ENCODE measurements at places on chromosomes 16 and 17.

- DNase-seq = no peak
Measured at GRCh38 chr17:82388223-82388921, 16.8 kb downstream of the UTS2R start.

- no peak for DNase-seq
Measured at GRCh38 chr17:37107406-37108083, 158.8 kb downstream of the AATF start.

DNA sequence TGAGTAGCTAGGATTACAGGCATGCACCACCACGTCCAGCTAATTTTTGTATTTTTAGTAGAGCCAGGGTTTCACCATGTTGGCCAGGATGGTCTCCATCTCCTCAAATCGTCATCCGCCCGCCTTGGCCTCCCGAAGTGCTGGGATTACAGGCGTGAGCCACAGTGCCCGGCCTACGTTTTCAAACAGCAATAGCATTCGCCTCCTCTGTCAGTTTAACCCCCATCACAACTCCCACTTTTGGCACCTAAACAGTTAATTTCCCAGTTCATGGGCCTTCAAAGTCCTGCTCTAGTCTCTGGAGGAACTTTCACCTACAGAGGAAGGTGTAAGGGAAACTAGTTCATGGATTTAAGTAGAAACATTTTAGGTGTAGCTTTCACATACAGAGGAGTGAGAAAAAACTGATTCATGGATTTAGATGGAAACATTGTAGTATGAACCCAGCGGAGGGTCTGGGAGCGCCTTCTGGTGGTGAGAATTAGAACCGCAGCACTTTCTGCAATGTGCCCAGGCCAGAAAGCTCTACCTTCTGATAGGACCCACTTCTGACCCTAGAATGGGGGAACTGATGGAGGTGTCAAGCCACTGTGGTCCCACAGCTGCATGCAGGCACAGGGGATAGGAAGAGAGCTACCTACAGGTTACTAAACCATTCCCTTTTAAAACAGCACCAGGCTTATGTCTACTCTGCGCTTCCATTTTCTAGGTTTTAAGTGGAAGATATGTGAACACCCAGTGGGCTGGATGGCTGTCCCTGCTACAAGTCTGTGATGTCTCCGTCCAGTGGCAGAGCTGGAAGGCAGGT lies 12.0 kb upstream of the MEOX1 start:
- DNase-seq = peak; percentile 68

DNA sequence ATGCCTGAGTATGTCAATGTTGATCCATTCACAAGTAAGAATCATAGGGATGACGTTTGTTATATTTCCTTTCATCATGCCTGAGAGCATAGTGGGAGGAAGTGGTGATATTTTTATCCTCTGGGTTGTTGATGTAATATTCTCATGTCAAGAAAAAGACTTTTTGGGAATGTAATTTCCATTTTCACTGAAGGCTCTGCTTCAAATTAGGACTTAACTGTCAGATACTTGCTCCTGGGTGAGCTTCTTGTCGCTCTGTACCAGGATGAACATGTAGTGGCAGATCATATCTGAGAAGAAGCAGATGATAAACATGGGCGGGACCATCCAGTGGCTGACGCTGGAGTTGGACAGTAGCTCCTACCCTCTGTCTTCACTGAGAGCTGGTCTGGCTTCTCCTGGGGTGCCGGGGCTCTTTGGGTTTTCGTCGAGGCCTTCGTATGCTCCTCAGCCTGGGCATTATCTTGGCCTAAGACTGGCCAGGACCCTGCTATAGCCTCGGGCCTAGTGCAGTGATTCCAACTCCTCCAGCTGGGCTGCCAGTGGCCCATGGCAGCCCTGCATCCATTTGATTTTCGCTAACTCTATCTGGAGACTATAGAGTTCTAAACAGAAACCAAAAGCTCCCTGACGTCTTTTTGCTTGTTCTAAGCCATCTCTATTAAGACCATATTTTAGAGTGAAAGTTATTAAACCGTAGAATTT lies 19.7 kb downstream of the CYB5B start:
- peak; percentile 18 for DNase-seq

- no peak for DNase-seq
Measured at GRCh38 chr17:78227455-78227916, 3.9 kb upstream of the TMEM235 start.

- no peak for DNase-seq
Measured at GRCh38 chr17:48456589-48456988, 26.6 kb upstream of the SKAP1 start.

DNA sequence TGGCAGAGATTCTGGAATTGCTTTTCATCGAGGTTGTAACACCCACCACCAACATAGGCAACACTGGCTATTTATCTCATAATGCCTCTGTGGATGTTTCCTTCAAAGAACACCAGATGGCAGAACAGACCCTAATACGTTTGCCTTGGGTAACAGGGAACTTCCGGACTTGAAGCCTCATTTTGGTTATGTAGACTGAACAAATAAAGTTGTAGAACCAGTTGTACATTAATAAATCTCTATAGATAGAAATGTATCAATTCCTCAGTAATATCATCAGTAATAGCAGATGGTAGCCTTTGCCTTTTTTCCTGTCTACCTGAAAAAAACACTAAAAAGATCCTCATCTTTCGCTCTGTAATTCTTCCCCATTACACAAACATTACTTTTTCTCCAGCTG lies 25.9 kb upstream of the APOH start:
- peak; percentile 63 for DNase-seq

DNA sequence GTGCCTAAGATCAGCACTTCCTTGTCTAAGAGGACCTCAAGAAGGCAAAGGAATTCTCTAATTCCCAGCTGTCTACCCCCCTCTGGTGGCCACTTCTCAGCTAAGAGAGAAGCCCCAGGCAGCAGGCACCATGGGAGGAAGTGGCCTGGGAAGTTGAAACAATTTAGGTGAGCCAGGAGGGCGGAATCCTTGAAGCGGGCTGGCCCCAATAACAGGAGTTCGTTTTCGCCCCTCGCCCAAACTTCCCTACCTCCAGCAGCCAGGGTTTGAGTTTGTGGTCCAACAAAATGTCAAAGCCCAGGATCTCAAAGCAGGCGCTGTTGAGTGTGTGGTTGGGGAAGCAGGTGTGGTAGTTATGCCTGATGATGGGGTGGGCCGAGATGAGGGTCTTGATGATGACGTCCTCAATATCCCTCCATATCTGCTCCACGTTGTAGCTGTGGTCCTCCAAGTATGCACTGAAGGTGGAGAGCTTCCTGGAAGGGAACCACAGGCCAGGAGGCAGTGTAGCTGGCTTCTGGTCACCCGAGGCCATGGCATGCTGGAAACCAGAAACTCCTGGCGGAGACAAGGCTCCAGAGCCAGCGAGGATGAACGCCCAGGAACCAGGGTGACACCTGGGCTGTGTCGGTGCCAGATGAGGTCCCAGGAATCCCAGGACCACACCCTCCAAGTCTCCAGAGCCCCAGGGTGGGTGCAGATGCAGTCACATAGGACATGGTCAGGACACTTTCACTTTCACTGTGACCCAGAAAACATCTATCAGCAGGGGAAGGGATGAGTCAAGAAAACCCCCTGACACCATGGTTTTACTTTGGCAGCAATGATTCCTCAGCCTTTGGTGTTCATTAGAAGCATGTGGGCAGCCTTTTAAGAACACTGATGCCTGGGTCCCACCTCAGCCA lies 25.6 kb downstream of the TTLL6 start:
- DNase-seq = peak; percentile 73

DNA sequence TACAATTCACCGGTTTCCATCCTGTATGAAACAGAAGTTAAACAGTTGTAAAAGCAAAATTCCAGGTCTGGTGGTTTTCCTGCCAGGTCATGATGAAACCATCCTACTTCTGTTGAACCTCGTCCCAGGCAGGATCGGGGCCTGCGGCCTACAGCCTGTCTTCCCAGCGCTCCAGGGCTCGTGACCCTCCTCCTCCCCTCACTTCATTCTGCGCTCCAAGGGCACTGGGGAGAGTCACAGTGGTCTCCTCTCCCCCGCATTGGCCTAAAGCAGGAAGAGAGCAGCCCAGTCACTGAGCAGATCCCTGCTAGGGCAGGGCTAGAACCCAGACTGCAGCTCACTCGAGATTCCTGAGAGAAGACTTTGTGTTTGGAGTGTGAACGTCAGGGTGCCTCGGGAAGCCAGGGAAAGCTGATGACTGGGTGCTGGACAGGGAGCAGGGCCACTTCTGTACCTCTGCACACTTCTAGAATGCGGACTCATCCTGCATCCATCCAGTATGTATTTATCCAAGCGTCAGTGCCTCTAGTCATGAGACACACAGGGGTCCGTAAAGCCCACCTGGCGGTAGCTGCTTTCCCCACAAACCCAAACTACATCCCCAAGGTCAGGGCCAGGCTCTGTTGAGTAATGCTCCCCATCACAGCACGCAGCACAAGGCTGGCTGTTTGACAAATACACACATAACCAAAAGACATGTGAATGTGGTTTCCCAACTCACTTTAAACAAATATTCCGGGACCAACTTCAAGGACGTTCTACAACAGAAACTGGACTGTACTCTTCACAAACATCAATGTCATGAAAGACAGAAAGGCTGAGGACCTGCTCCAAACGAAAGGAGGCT lies 1.7 kb upstream of the ITGAE start:
- peak; percentile 75 for DNase-seq

GRCh38 chr16:6153901-6154300 lies 1056.3 kb upstream of the EEF2KMT start:
- peak; percentile 27 for DNase-seq

DNA sequence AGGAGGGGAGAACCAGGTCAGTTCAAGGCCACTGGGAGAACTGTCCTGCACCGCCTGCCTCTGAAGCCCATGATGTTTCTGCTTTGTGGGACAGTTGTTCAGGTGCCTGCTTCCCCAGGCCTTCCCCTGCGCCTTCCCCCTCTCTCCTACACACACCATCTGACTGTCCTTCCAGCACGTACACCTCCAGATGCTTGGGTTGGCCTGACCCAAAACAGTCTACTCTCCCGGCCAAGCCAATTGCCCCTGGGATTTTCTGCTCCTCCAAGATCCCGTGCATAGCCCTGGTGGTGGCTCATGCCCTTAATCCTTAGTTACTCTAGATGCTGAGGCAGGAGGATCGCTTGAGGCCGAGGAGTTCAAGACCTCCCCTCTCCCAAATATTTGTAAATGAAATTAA lies 684 bp upstream of the RSAD1 start:
- no peak for DNase-seq

- no peak for DNase-seq
Measured at GRCh38 chr16:50916040-50916439, 174.2 kb downstream of the CYLD start.

GRCh38 chr17:8696426-8696825 lies 48.2 kb downstream of the CCDC42 start:
- DNase-seq = no peak

DNA sequence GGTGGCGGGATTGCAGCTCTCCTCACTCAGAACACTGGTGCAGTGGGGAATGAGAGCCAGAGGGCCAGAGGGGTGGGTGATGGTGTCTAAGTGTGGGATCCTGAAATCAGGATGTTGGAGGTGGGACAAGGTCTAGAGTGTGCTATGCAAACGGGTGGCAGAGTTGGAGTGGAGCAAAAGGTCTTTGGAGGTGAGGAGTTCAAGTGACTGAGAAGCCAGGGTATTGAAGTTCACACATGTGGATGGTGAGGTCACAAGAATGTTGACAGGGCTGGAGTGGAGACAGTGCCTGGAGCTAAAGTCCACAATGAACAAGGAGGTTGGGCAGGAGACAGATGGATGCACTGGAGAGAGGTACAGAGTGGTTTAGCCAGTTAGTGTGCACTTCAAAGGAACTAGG lies 38.3 kb upstream of the MAP3K14 start:
- DNase-seq = no peak

DNA sequence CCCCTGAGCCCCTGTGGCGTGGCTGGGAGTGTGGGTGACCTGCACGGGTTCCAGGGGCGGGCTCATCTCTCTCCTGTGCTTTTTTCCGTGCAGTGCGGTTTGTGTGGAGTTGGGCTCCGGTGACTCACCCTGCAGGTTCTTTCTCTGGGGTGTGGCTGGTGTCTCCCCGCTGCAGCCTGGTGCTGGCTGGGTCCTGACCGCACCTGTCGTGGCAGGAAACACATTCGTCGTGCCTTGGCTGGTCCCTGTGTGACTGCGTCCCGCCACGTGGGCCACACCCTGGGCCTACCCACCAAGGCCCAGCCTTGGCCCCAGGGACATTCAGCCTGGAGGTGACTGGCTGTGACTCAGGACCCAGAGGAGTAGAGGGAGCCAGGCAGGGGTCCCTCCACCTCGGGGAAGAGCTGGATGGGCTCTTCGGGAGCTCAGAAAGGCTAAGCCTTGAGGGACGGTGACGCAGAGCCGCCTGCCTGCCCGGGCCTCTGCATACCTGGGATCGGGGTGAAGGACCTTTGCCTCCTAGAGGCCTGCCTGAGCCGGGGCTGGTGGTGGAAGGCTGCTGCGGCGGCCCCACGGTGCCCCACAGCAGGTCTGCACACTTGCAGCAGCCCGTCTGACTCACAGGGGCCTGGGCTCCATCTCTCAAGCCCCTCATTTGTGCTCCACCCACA lies 7.8 kb downstream of the TRAF7 start:
- DNase-seq = no peak
